ENCODE measurements at places on chromosomes 1 and 21. TPM values are rescaled to one million over a fixed set of nuclear protein-coding genes. Genes with fewer than 3 reads are reported as not detected.

- peaks cover 29% of the 10 kb centered on the region for H3K4me1 ChIP-seq
- no peak for DNase-seq
- H3K4me3 ChIP-seq = no peak overlapping the region
- no peaks in the 10 kb centered on the region for H3K27me3 ChIP-seq
Measured at GRCh38 chr1:97392701-97393100, 528.1 kb downstream of the DPYD start.

GRCh38 chr1:1788136-1788535 lies 9.9 kb upstream of the NADK start:
- DNase-seq = no peak
- H3K27ac ChIP-seq = no peak overlapping the region
- H3K4me1 ChIP-seq = peaks cover 11% of the 10 kb centered on the region
- H3K4me3 ChIP-seq = no peak overlapping the region
- H3K36me3 ChIP-seq = peaks cover 39% of the 10 kb centered on the region

The PERM1 gene
- total RNA-seq = not detected

- H3K36me3 ChIP-seq = peaks cover 2% of the 10 kb centered on the region
- DNase-seq = no peak
- H3K27me3 ChIP-seq = no peaks in the 10 kb centered on the region
- H3K4me3 ChIP-seq = no peak overlapping the region
Measured at GRCh38 chr1:50830621-50831020, 129.4 kb downstream of the FAF1 start.

- H3K27me3 ChIP-seq = no peaks in the 10 kb centered on the region
- no peak for DNase-seq
- H3K4me1 ChIP-seq = peaks cover 20% of the 10 kb centered on the region
Measured at GRCh38 chr1:117413412-117413811, 46.2 kb downstream of the MAN1A2 start.

DNA sequence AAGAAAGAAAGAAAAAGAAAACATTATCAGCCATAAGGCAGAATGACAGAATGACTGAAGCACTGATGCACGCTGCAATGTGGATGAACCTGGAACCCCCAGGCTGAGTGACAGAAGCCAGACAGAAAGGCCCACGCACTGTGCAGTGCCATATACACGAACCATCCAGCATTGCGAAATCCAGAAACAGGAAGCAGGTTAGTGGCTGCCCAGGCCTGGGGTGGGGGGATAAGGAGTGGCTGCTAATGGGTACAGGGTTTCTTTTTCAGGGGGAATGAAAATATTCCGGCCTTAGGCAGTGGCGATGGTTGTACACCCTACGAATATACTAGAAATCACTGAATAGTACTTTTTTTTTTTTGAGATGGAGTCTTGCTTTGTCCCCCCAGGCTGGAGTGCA lies 57.0 kb downstream of the CHD5 start:
- H3K36me3 ChIP-seq = no peaks in the 10 kb centered on the region
- H3K27me3 ChIP-seq = peaks cover 15% of the 10 kb centered on the region
- H3K4me1 ChIP-seq = peaks cover 8% of the 10 kb centered on the region
- DNase-seq = no peak

The SPRR4 gene
- total RNA-seq = not detected

The MATN1 gene
- 0.06 TPM for total RNA-seq

GRCh38 chr1:207268337-207268736 lies 53.1 kb upstream of the CD55 start:
- DNase-seq = no peak
- no peaks in the 10 kb centered on the region for H3K36me3 ChIP-seq
- no peak overlapping the region for H3K4me3 ChIP-seq
- H3K27ac ChIP-seq = no peak overlapping the region
- H3K27me3 ChIP-seq = peaks cover 8% of the 10 kb centered on the region
